ENCODE measurements at places on chromosomes 3 and 15. TPM values are rescaled to one million over a fixed set of nuclear protein-coding genes. Genes with fewer than 3 reads are reported as not detected.

ACOX2 gene
- 5.4 TPM for total RNA-seq

GOLGA6L9 gene
- total RNA-seq = 1.4 TPM

PCSK6 gene
- 3.5 TPM for total RNA-seq

CLDN18 gene
- total RNA-seq = not detected

CCDC39 gene
- total RNA-seq = not detected

METTL6 gene
- total RNA-seq = 6.4 TPM

DNA sequence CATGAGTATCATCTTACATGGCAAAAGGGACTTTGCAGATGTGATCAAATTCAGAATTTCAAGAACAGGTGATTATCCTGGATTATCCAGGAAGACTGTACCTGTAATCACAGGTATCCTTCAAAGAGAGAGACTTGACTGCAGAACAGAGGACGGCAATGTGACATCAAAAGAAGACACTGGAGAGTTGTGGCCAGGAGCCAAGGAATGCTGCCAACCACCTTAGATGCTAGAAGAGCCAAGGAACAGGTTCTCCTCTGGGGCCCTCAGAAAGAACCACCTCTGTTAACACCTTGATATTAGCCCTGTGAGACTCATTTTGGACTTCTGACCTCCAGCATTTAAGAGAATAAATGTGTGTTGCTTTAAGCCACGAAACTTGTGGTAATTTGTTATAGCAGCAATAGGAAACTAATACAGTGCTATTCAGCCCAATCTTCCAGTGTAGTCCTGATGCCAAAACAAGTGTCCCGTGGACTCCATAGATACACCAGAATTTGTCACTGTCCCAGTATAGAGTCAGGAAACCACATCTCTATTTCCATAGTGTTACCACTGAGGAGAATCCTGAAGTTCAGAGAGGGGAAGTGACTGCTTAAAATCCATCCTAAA lies 330.6 kb upstream of the TLE3 start:
- no peaks in the 10 kb centered on the region for H3K27me3 ChIP-seq
- H3K36me3 ChIP-seq = no peaks in the 10 kb centered on the region
- no peaks in the 10 kb centered on the region for H3K4me1 ChIP-seq

GRCh38 chr3:121924734-121925133 lies 30.5 kb downstream of the SLC15A2 start:
- DNase-seq = no peak
- H3K27me3 ChIP-seq = no peaks in the 10 kb centered on the region
- no peak overlapping the region for H3K27ac ChIP-seq
- no peak overlapping the region for H3K4me3 ChIP-seq

GRCh38 chr15:60721707-60722106 lies 242.8 kb upstream of the ICE2 start:
- peak overlapping the region; percentile 59 for H3K27ac ChIP-seq
- no peaks in the 10 kb centered on the region for H3K36me3 ChIP-seq
- DNase-seq = no peak
- H3K27me3 ChIP-seq = no peaks in the 10 kb centered on the region

- H3K36me3 ChIP-seq = no peaks in the 10 kb centered on the region
- no peak overlapping the region for H3K4me3 ChIP-seq
- DNase-seq = no peak
- H3K27me3 ChIP-seq = no peaks in the 10 kb centered on the region
- H3K4me1 ChIP-seq = no peaks in the 10 kb centered on the region
Observed at GRCh38 chr3:133447750-133448477, 48.1 kb downstream of the BFSP2 start.

- no peaks in the 10 kb centered on the region for H3K27me3 ChIP-seq
- no peak overlapping the region for H3K27ac ChIP-seq
- H3K4me3 ChIP-seq = no peak overlapping the region
- H3K4me1 ChIP-seq = no peaks in the 10 kb centered on the region
- H3K36me3 ChIP-seq = no peaks in the 10 kb centered on the region
- DNase-seq = no peak
Observed at GRCh38 chr3:167798443-167798842, 62.9 kb downstream of the SERPINI1 start.

GRCh38 chr3:188568736-188569135 lies 414.8 kb downstream of the LPP start:
- no peaks in the 10 kb centered on the region for H3K27me3 ChIP-seq
- H3K27ac ChIP-seq = no peak overlapping the region
- H3K36me3 ChIP-seq = no peaks in the 10 kb centered on the region
- no peak overlapping the region for H3K4me3 ChIP-seq

DNA sequence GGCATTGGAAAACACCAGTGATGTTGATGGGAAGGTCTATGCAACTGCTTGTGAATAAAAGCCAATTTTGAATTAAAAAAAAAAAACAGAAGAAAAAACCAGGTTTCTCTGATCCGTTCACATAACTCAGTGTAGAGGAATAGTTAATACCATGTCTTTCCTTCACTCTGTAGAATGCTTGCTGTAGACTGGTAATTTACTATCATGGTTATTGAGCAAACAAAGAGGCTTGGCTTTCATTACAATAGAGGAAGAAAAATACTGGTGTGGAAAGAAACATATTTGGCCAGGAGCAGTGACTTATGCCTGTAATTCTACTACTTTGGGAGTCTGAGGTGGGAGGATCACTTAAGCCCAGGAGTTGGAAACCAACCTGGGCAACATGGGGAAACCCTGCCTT lies 41.1 kb downstream of the GATM start:
- no peaks in the 10 kb centered on the region for H3K27me3 ChIP-seq
- no peak overlapping the region for H3K4me3 ChIP-seq
- peak overlapping the region; percentile 47 for H3K27ac ChIP-seq
- peaks cover 22% of the 10 kb centered on the region for H3K4me1 ChIP-seq
- DNase-seq = no peak
